Fibroblast of the aortic adventitia (primary cell): ENCODE measurements at places on chromosomes 7 and 10. TPM values are rescaled to one million over a fixed set of nuclear protein-coding genes. Genes with fewer than 3 reads are reported as not detected.

Gene VSTM2A
- total RNA-seq, result not detected in 2 replicates

Gene ANKRD30A
- not detected in 2 replicates for total RNA-seq

Gene PDE1C
- total RNA-seq, result 7.4 and 187 TPM in 2 replicates

Gene MOGAT3
- not detected in 2 replicates for total RNA-seq

Gene SPDYE3
- not detected in 2 replicates for total RNA-seq

Gene CNNM1
- total RNA-seq, result 0.09 and 0.41 TPM in 2 replicates

Gene NCF1
- not detected in 2 replicates for total RNA-seq

Gene HTRA1
- 55.5 and 156 TPM in 2 replicates for total RNA-seq

Gene CFAP70
- 1.4 and 6.1 TPM in 2 replicates for total RNA-seq

Gene MMD2
- not detected in 2 replicates for total RNA-seq

Gene LRRN3
- total RNA-seq, result 2.7 and 5.0 TPM in 2 replicates

Gene TEX36
- total RNA-seq, result 2.1 TPM in 1 of 2 replicates, not detected in the other

Gene CLDN3
- total RNA-seq, result not detected in 2 replicates

Gene STYXL1
- 22.2 and 33.2 TPM in 2 replicates for total RNA-seq

Gene A1CF
- total RNA-seq, result not detected in 2 replicates

Gene KLF14
- 0.09 TPM in 1 of 2 replicates, not detected in the other for total RNA-seq

Gene CACUL1
- total RNA-seq, result 17.8 and 29.6 TPM in 2 replicates

Gene LZTS2
- 91.7 and 175 TPM in 2 replicates for total RNA-seq

Gene LRIT1
- not detected in 2 replicates for total RNA-seq

Gene PRTFDC1
- total RNA-seq, result 34.4 and 39.6 TPM in 2 replicates

Gene KIF20B
- total RNA-seq, result 6.1 and 25.8 TPM in 2 replicates
